ENCODE measurements at places on chromosomes 1 and 21.

DNA sequence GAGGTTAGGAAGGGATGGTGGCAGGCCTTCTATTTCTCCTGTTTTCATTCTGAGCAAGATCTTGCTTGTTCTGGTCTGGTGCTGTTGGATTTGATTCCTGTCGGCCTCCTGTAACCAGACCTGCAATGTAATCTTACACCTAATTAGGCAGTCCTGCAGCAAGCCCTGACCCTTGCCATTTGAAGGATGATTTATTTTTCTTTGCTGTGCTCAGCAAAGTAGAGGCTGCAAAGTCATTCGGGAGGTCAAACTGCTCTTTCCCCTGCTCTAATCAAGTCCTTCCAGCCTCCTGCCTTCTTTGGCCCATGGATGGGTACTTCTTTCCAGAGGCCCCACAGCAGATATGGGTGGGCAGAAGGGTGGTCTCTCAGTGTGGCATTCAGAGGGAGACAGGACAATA is 417.7 kb upstream of the USP24 start:
- DNase-seq: peak; percentile 51

DNA sequence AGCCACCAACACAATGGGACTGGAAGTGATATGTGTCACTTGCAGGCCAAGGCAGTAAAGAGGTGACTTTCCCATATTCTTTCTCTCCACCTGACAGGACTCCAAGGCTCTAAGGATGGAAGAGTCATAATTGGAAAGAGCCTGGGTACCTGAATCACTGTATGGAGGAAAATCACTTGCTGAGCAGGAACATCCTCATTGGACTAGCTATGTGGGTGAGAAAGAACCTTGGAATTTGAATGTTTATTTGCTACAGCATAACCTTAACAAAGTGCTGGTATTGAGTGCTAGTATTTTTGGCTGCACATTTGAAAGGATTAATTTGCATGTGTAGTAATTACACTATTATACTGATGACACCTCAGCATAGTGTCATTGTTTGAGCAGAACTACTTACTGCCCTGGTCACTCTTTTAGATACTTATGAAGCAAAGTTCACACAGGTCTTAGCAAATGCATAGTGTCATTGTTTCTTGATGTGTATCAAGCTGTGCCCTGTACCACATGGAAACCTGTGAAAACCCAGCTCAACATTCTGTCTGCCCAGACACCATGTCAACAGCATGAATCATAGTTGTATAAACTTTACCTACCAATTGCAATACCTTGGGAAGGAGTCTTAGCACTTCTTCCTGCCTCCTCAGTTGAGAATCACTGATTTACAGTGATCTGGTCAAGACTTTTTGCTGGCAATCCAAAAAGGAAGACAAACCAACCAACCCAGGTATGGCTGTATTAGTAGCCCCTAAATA is 5.1 kb upstream of the S100A10 start:
- DNase-seq: no peak

DNA sequence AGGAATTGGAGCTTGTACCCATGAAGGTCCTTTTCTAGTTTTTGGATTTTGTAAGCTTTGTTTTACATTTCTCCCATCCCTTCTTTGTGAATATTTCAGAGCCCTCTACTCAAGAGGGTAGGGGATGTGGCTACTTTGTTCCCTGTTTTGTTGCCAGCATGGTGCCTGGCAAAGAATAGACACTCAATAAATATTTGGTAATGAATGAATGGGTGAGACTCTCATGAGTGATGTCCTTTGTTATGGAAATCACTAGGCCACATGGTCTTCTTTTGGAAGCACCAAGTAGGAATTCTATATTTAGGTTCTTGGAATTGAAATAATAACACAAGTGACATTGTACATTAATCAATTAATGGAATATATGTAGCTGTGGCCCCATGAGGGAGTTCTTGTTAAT is 26.8 kb upstream of the ATP5PO start:
- DNase-seq: no peak

DNA sequence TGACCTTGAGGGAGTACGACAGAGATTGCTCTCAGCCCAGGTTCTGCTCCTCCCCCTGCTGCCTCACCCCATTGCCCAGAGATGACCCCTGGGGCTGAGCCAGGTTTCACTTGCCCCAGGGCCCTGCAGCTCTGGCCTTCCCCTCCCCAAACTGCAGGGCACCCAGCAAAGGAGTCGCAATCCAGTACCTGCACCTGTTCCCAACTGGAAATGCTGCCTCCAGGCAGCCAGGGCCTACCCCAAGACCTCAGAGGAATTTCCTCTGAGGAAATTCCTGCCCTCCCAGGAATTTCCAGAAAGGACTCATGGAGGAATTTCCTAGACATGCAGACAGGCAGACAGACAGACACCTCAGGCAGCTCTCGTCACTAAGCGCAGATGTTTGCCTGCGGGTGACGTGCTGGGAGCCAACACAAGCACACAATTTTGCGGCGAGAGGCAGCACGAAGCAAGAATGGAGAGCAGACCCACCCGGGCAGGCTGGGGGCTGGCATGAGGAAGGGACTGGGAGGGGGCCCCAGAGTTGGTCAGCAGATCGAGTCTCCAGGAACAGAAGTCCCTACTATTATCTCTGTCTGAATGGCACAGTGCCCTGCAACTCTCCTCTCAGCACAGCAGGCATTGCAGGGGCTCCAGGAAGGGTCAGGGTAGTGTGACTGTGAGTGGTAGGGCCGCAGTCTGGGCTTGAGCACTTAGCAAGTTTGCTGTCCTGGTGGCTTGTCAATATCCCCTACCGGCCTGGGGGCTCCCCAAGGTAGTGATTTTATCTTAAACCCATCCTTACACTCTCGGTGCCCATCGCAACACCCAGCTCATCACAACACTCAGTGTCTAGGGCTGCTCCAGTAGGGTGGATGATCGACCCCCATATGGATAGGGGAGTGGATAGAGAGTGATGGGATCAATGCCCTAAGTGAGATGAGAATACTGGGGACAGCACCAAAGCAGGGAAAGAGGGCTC is 2.9 kb upstream of the EFNA1 start:
- no peak for DNase-seq

- no peak for DNase-seq
Measured at GRCh38 chr1:90045853-90046563, 51.1 kb downstream of the ZNF326 start.

DNA sequence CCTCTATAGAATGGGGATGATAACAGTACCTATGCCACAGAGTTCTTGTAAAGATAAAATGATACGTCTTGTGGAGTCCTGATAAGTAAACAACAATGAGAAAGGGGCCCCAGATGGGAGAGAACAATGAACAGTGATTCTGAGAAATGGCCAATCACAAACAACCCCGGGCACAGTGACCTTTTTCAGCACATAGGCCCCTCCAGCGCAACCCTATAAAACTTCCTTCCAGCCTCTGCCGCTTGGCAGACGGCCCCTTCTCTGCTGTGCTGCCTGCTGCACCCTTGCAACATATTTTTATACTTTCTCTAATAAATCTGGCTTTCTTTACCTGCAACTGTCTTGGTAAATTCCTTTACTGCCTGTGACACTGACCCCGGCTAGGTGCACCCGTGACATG is 8.9 kb downstream of the RCAN1 start:
- DNase-seq: no peak

DNA sequence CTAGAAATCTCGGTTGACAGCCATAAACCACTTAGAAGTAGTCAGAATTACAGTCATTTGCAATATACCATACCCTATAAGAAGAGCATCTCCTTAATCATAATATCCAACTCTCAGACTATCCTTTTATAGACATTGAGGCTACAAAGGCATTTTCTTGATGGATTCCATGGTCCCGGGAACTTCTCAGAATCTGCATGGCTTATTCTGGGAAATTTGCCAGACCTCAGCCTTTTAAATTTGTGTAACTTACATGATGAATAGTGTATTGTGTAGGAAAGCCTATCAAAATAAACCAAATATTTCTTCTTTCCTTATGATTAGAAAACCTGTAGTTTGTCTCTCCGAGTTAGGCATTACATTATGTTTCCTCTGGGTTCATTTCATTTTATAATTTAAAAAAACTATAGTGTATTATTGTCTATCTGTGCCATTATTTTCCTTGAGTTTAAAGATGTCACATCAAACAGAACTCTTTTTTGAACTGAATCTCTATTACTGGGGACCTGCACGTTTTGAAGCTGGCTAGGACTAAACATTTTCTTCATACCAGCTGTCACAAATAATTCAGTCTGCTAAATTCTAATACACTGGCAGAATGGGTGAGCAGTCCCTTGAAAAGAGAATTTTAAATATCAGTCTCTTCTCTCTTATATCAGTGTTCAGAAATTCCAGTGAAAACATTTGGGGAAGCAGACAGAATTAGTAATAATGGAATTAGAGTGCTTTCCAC is 102.9 kb downstream of the GABPA start:
- DNase-seq: no peak

DNA sequence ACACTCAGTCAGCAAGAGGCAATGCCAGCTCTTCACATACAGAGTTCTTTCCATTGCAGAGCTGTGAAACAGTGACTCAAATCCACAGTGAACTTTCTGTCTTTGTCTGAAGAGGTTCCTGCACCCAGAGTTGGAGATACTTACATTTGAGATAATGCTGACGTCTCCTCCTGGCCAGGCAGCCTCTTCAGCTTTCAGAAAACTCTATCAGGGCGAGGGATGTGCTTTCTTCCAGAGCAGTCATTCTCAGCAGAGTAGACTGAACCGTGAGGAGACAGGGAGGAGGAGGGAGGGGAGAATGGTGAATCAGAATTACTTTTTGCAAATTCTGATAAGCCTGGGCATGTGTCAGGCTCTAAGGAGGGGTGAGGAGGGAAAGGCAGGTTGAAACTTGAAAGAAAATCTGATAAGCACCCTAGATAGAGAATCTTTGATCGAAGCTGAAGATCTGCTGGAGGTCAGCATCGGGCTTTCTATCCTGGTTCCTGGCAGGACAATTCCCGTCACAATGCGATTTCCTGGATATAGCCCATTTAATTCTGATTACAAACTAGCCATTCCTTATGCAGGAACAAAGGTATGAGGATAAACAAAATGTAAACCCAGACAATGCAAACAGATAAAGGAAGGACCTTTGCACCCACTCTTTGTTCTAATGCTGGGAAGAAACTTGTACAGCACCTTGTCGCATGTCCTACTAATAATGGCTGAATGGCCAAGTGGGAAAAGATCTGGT is 18.9 kb upstream of the NID1 start:
- DNase-seq: no peak

- DNase-seq: no peak
Measured at GRCh38 chr21:15908187-15908586, 178.4 kb downstream of the USP25 start.

GRCh38 chr1:246599315-246599714 is 33.1 kb downstream of the CNST start:
- DNase-seq: no peak

- no peak for DNase-seq
Measured at GRCh38 chr1:54212872-54213271, 12.9 kb downstream of the MRPL37 start.

DNA sequence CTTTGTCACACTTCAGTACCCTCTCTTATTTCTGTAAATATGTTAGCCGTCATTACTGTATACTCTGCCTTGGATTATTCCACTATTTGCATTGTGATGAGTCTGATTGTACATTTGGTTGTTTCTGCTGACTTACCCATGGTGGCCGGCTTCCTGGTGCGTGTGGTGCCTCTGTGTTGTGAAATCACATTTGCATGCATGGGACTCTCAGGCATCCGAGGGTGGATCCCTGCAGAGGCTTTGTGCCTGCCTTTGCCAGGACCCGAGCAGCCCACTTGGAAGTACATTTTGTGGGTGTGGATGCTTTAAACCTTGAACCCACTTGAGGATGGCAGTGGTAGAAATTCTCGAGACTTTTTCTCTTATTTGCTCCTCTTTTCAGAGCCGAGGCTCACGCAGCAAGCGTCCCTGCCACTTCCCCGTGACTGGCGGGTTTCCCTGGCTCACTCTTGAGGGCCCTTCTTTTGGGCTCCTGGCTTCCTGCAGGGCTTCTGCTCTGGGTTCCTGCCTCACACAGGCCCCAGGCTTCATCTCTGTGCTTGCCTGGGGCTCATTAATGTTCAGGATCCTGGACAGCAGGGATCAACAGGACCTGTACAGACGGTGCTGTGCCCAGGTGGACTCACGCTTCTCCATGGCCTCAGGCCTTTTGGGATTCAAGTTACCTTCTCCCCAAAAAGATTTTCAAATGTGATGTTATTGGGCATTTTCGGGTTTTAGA is 36.6 kb downstream of the POFUT2 start:
- no peak for DNase-seq

DNA sequence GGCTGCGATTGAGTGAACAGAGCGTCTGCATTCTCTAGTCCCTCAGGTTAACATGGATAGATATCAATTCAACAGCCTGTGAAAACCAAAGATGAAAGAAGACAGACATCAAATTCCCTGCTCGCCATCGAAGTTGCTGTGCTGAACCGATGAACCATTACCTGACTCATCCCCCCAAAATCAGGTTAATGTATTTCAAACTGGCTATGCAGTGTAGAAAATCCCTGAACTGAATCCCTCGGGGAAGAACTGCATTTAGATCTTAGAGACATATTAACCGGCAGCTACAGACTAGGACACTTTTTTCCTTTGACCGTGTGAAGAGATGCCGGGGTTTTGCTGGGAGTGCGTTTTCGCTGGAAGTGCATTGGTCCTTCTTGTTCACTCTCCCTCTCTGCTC is 213.2 kb upstream of the KIAA0040 start:
- no peak for DNase-seq

DNA sequence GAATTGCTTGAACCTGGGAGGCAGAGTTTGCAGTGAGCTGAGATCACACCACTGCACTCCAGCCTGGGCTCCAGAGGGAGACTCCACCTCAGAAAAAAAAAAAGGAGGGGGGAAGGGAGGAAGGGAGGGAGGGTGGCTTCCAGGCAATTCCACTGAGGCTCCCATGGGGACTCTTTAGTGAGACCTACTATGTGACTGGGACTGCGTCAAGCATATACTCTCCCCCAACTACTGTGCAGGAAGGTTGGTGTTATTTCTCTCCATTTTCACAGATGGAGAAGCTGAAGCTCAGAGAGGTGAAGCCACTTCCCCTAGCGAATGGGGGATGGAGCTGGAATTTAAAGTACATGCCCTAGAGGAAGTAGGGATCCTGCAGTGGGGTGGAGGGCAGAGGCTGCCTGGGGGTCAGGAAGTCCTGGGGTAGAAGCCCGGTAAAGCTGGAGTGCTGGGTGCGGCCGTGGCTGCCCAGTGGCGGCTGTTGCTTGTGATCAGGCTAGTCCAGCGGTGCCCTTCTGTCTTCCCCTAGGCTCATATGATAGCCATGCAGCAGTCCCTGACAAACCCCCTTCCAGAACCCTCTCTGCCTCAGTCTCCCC is 40.3 kb downstream of the RAP1GAP start:
- DNase-seq: no peak

GRCh38 chr1:212678456-212679410 is 20.9 kb downstream of the BATF3 start:
- no peak for DNase-seq

- DNase-seq: no peak
Measured at GRCh38 chr1:114231301-114231700, 77.6 kb upstream of the SYT6 start.

DNA sequence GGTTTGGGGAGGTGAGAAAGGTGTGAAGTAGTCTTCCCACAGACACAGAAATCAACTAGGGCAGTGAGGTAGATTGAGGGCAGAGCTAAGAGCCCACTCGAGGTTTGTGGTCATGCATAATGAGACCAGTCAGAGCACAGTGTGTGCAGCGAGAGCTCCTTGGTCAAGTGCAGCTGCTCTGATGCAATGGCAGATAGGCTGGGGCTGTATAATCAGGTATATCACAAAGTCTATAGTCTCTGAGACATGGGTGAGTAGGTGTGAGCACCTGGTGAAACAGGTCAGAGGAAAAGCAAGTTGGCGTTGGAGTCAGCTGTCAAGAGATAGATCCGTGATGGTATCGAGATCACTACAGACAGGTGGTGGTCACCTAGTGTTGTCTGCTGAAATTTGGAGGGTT is 17.6 kb downstream of the DSCAM start:
- DNase-seq: no peak

GRCh38 chr1:77412820-77413530 is 131.2 kb downstream of the AK5 start:
- no peak for DNase-seq
